Ecto neural progenitor cell (in vitro differentiated cells): ENCODE measurements at places on chromosomes 16 and 17.

DNA sequence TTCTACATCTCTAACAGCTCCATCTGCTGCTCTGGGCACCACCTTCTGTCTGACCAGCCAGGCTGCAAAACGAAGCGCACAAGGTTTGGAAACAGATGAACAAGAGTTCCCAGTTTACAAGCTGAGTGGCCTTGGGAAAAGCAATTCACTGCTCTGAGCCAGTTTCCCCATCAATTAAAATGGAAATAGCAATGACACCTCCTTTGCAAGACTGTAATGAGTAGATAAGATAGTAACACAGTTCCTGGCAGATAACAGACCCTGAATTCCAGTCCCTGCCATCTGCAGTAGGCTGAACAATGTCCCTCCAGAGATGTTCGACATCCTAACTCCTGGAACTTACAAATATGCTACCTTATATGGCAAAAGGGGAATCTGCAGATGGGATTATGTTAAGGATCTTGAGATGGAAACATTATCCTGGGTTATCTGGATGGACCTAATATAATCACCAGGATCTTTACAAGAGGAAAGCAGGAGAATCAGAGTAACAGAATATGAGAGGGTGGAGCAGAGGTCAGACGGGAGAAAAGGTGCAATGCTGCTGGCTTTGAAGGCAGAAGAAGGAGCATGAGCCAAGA, 27.9 kb downstream of the CPPED1 start:
- no peak for DNase-seq

GRCh38 chr17:42629411-42630009, 20.0 kb downstream of the TUBG1 start:
- no peak for DNase-seq

DNA sequence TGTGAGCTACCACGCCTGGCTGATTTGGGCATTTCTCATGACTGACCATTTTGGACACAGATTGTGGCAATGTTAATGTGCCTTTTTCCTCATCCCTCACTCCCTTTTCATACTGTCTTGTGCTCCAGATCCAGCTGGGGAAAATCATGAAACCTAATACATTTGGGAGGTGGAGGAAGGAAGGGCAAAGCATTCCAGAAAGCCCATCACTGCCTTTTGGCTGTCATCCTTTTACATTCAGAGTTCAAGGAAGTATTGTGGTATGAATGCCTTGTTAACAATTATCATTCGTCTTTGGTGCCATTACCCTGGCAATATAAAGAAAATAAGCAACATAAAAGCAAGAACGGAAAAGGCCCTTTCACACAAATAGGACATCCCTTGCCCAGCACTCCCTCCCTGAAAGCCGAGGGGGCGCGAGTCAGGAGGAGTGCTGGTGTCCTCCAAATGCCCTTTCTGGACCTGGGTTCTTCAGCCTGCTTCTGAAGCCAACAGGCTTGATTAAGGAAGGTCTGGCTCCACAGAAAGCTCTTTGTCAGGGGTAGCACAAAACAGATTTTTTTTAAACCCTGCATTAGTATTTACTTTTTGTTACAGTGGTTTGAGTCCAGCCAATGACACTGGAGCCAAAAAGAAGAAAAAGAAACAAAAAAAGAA, 20.1 kb downstream of the NMT1 start:
- no peak for DNase-seq

- DNase-seq, result no peak
Measured at GRCh38 chr17:37483311-37484039, 6.2 kb upstream of the DUSP14 start.

- DNase-seq, result no peak
Measured at GRCh38 chr17:34321964-34322363, 2.7 kb downstream of the CCL8 start.

DNA sequence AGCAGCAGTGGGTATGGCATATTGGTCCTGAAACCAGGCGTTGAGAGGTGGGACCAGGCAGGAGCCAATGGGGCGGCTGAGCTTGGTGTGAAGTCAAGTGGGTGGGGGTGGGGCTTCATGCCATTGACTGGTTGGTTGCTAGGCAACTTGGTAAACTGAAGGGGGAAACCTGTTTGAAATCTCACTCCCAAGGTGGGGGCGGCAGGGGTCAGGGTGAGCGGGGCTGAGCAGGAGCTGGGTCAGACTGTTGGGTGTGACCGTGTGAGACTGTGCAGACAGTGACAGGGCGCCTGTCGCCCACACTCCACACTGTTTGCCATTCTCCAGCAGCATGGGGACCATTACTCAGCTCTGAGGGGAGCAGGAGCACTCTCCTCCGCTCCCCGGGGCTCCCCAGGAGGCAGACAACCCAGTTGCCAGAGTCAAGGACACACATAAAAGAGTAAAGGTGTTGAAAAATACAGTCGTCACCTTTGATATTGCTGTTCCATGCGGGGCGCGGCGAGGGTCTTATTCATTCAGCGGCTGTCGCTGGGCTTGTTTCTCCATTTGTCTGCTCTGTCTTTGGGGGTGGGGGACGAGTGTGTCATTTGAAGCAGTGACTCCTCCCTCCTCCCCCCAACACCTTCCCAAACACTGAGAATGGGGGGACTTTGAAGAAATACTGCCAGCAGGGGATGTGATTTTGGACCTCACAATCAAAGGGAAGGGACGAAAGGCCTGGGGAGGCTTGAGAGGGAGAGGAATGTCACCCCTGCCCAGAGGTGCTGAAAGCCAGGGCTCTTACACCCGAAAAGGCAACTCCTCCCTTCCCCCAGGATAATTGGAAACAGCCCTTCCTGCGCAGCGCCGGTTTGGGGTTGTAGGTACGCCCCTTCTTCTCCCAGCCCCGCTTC, 1.2 kb upstream of the EFNB3 start:
- DNase-seq, result peak; percentile 91

DNA sequence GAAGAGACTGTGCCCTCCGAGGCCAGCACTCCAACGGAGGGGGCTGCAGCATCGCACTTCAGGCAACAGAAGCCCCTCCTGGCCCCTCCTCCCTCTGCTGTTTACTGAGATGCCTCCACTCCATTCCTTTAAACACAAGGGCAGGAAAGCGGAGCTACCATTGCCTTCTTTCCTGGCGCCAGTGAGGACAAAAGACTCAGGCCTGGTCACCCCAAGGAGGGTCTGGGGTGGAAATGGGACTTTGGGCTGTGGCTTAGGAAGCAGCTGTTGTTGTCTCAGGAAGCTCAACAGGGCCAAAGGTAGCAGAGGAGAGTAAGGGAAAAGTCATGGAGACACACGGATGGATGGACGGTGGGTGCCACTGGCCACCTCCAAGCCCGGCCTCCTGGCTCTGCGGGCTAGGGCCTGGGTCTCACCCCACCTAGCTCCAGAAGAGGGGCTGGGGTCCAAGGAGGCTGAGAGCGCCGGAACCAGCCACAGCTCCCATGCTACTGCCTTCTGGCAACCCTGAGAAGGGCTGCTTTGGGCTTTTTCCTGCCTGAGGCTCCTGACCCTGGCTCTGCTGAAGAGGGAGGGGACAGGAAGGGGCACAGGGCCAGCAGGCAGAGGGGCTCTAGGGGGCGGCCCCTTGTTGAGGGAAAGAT, 11.1 kb downstream of the CD300LG start:
- DNase-seq, result no peak

GRCh38 chr16:50267151-50267631, 840 bp downstream of the ADCY7 start:
- no peak for DNase-seq

DNA sequence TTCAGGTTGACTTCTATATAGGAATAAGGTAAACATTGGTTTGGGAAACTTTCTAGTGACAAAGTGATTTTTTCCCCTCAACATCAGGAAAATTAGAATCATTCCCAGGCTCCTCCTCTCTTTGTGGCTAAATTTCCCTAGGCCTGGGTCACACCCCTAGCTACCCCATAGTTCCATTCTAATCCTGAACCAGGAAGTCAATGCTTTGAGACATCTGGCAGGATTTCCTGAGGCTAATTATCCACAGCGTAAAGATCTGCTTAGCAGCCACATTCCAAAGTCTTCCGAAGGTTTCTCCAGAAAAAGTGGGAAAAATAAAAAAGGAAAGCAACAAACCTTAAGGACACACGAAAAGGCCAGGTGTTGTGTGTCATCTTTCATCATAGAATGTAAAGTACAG, 60.3 kb upstream of the CORO6 start:
- DNase-seq, result peak; percentile 55

DNA sequence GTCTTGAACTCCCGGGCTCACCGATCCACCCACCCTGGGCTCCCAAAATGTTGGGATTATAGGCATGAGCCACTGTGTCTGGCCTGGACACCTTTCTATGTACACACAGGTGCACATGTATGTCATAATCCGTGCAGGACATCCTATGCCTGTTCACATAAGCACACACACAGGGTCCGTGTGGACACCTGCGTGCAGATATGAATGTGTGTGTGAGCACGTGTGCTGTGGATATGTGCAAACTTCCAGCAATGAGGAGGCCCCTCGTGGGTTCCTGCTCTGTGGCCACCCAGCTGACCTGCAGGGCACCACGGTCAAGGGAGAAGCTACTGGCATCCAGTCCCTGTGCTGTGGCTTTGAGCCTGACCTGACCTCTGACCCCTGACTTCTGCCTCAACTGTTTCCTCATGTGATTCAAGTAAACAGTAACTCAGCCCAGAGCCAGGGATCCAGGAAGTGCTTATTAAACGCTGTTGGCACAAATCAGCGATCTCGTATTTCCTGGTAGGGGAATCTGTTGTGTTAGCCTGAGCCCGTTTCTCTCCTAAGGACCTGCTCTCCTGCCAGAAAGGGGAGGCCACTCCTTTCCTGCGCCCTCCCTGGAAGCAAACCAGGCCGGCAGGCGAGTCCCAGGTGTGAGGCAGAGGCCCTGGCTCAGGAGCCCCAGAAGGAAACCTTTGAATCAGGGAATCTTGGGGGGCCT, 6.5 kb downstream of the CPNE7 start:
- no peak for DNase-seq

DNA sequence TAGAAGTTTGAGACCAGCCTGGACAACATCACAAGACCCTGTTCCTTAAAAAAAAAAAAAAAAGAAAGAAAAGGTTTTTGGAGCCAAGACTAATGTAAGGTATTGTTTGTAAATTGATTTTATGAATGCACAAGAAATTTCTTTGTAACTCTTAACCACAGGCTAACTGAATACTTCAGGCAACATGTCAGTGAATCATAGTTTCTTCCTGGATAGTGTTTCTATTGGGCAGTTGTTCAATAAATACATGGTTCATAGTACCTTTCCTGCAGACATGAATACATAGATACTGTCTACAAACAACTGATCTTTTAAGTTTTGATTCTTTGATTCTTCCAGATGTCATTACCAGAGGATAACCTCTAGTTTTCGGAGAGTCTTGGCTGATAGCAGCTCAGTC, 11.6 kb downstream of the DDX42 start:
- DNase-seq, result no peak

DNA sequence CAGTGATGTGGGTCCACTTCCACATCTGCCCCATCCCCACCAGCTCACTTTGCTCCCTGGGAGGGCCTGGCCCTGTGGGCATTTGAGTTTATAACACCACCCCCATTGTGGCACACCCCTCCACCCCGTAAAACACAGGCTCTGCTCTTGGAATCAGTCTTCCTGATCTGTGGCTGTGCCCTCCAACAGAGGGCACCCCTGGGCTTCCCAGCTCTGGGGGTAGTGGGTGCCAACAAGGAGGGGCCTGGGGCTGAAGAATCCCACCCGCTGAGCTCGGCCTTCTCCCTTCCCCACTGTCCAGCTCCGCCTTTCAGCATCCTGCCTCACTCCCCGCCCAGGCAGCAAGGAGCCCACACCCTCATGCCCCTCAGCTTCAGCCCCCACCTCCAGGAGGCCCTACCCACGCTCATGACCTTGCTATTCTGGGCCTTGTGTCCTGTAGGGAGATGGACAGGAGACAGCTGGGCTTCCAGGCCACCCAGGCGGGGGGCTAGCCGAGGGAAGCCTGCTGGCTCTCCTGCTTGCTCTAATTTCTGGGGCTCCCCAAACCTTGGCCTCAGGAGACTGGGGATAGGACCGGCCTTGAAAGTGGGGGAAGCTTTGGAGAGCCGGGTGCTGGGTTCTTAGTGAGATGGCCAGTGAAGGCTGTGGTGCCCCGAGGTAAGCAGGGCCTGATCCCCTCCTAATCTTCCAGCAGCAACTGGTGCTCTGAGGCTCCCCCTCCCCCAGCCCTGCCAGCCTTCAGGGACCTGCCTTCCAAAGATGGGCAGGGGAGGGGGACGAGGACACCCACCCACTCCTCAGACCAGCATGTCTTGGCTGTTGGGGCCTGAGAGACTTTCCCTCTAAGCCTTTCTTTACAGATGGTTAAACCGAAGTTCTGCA, 2.9 kb upstream of the ATP2A1 start:
- no peak for DNase-seq

DNA sequence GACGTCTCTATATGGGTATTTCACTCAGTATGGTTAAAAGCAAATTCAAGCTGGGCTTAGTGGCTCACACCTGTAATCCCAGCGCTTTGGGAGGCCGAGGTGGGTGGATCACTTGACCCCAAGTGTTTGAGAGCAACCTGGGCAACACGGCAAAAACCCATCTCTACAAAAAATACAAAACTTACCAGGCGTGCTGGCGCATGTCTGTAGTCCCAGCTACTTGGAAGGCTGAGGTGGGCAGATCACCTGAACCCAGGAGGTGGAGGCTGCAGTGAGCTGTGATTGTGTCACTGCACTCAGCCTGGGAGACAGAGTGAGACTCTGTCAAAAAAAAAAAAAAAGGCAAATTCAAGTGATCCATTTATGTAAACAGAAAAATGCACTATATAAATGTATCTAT, 1.3 kb upstream of the TNFRSF17 start:
- DNase-seq, result no peak

GRCh38 chr17:11871773-11872172, 125.5 kb downstream of the ZNF18 start:
- DNase-seq, result no peak

- no peak for DNase-seq
Measured at GRCh38 chr17:21199311-21199710, 14.7 kb downstream of the TMEM11 start.

- no peak for DNase-seq
Measured at GRCh38 chr17:60947100-60947499, 269.4 kb downstream of the BCAS3 start.

DNA sequence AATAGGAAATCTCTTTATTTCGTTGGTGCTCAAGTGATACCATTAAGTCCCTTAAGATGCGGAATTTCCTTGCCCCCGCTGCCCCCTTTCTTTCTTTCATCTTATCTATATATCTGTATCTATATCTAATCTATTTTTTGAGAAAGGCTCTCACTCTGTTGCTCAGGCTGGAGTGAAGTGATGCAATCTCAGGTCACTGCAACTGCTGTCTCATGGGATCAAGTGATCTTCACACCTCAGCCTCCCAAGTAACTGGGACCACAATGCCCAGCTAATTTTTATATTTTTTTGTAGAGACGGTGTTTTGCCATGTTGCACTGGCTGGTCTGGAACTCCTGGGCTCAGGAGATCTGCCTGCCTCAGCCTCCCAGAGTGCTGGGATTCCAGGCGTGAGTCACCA, 693.5 kb downstream of the WWOX start:
- DNase-seq, result no peak

DNA sequence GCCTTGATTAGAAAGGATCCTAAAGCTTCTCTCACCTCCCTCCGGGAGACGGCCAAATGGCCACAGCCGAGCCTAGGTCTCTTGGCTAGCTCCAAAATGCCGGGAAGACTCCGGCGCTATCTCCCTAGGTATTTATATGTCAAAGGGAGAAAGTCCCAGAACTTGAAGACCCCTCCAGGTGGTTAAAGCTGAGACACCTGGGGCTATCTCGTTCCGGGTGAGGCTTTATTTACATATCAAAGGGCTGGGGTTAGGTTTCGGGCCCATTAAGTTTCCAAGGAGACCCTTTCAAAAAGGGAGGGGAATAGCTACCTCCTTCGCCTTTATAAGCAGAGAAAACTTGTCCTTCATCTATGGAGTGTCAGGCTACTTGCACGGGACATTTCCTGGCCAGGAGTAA, 70.9 kb upstream of the KIFC3 start:
- DNase-seq, result no peak

- DNase-seq, result peak; percentile 76
Measured at GRCh38 chr17:81551458-81552243, 502 bp downstream of the FAAP100 start.

- DNase-seq, result no peak
Measured at GRCh38 chr17:28567604-28568003, 3.7 kb downstream of the PIGS start.
